ENCODE measurements at places on chromosomes 13 and 19.

DNA sequence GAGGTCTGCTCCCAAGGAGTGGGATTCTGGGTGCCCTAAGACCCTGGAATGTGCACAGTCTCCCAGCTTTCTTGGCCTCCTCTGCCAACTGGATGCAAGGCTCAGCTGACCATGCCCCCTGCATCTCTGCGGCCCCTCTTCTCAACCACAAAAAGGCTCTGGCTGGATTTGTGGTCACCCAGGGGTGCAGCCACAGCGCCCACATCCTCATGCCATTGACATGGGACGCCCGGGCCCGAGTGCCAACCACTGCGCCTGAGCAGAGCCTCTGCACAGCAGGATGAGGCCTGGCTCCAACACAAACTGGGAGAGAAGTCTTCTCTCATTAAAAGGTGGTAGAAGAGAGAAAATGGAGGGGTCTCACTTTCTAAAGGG lies 103.5 kb downstream of the FOXO1 start:
- DNase-seq, result no peak

DNA sequence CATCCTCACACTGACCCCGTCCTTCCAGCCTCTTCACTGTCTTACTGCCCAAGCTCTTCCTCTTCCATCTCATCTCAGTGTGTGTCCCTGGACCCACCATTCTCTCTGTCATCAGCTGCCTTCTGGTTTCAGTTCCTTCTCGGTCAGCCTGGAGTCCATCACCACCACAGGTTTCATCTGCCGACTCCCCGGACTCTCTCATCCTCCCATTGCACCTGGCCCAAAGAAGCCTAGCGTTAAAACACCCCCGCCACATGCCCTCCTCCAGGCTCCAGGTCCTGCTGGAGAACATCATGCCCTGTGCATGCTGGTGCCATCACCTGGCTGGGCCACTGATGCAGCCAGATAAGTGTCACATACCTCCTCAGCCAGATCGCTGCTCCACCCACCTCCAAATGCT lies 122.1 kb upstream of the GPR12 start:
- DNase-seq, result no peak

DNA sequence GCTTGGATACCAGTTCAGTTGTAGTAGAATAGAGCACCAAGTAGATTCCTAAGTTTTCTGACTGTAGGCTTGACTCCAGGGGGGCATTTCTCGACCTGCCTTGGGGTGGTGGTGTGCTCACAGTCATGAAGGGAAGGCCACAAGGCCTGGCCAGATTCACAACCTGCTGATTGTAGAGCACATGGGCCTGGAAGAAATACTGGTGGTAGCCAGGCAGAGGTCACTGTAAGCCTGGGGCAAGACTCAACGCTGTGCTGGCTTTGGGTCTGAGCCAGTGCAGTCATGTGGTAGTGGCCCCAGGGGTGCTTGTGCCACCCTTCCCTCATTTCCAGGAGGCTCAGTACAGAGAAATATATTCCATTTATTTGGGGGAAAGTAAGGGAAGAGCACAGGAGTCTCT lies 832.3 kb upstream of the SLC10A2 start:
- no peak for DNase-seq

DNA sequence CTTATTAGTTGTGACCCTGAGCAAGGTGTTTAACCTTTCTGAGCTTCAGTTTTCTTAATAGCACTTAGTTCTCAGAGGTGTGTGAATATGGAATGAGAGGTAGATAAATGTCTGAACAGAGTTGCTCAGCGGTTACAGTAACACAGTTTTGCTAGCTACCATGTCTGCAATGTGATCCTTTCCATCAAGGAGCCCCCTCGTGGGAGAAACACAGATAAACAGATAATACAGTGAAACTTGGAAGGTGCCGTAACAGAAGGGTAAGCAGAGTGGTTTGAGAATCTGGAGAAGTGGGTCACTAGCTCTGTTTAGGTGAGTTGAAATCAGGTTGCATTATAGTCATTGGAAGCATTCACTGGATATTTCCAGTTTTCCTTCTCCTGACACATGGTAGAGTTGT lies 38.9 kb downstream of the IRS2 start:
- DNase-seq, result no peak

DNA sequence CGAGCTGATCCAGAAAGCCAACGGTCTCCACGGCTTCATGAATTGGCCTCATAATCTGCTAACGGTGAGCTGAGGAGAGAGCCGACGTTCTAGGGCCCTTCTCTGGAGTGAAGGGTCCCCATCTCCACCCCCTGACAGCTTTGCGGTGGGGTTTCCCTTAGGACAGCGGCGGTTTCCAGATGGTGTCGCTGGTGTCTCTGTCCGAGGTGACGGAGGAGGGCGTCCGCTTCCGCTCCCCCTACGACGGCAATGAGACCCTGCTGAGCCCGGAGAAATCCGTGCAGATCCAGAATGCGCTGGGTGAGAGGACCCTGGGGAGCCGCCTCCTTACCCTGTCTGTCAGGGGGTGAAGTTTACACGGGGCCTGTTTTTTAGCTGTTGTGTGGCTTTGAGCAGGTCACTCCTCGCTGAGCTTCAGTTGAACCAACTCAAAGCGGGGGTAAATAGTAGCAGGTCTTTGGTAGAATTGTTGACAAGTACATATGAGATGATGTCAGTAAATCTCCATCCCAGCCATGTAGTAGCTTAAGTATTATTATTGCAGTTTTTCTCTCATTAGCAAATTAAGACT lies 801 bp downstream of the QTRT1 start:
- DNase-seq, result no peak

- DNase-seq, result no peak
Observed at GRCh38 chr19:57083711-57084110, 36.1 kb upstream of the USP29 start.

DNA sequence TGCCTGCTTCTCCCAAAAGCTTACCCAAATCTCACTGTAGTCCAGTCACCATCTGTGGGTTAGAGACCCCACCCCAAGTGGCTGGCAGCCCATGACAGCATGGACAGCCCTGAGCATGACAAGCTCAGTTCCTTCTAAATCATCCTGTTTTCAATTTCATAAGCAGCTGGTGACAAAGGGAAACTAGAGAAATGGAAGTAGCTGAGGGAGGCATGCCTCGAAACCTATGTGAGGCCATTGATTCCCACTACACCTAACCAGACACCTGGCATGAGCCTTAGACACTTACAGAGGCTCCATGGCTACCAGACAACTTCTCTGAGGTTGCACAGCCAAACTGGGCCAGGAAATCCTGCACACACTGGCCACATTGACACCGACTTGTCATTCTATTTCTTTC lies 56.2 kb downstream of the ABCC4 start:
- DNase-seq, result no peak

DNA sequence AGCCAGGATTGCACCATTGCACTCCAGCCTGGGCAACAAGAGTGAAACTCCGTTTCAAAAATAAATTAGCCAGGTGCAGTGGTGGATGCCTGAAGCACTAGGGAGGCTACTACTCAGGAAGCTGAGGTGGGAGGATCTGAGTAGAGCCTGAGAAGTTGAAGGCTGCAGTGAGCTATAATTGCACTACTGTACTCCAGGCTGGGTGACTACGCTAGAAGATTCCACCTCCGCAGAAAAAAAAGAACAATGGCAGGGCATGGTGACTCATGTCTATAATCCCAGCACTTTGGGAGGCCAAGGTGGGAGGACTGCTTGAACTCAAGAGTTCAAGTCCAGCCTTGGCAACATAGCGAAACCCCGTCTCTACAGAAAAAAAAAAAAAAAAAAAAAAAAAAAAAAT lies 20.5 kb downstream of the HAUS8 start:
- DNase-seq, result no peak

DNA sequence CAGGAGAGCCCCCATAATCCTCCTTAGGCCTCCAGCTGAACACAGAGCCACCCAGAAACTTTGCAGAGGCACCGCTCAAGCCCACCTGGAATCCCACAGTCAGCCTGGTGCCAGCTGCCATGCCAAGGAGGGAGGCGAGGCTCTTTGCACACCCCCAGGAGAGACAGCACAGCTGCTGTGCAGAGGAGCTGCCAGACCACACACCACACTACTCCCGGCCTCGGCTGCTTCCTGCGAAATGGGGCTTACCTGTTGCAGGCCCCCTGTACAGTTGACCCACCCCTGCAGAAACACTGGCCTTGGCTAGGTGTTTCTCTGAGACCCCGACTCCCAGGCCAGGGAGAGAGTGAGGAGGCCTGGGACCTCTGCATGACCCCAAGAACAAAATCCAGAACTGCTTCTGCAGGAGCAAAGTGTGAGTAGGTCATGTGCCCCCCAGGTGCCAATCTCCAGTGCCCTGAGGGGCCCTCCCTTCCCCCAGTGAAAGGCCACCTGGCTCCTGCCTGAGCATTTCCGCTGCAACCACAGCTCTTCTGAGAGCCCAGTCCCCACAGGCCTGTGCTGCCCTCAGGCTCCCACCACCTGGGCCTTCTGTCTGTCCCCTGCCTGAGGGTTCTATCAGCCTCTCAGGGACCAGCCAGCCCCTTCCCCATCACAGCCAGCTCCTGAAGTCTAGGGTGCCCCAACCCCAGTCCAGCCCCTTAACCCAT lies 580.4 kb downstream of the UQCRFS1 start:
- DNase-seq, result no peak

DNA sequence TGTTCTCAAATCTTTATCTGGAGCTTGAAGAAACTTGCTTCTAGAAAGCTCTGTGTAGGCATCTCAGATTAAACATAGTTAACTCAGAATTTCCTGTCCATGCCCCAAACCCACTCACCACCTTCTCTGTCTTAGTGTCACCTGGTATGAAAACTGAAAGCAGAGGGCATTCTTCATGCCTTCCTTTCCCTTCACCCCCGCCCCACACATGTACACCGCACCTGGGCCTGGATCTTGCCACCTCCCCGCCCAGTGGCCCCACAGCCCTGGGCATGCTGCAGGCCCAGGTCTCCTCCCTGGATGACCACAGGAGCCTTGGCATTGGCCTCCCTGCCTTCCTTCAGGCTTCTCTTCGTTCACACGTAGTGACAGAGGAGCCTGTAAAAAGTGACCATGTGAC lies 15.8 kb downstream of the CFAP97D2 start:
- no peak for DNase-seq

DNA sequence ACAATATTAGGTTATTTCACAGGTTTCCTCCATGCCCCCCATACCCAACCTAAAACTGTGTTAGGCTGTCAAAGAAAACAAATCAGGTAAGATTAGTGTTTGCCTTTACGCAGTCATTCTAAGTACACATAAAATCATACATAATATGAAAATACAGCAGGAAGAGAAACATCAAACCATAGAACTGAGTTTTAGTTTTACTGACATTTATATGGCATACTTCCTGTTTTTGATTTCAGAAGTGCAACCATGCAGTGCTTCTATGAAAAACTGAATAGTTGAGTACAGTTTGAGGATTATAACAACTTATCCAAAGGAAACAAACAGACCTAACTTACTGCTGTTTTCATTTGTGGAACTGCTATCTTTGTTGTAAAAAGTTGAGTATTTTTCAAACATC lies 91.3 kb downstream of the KCNRG start:
- no peak for DNase-seq

- no peak for DNase-seq
Observed at GRCh38 chr13:50936679-50937078, 27.1 kb downstream of the RNASEH2B start.

DNA sequence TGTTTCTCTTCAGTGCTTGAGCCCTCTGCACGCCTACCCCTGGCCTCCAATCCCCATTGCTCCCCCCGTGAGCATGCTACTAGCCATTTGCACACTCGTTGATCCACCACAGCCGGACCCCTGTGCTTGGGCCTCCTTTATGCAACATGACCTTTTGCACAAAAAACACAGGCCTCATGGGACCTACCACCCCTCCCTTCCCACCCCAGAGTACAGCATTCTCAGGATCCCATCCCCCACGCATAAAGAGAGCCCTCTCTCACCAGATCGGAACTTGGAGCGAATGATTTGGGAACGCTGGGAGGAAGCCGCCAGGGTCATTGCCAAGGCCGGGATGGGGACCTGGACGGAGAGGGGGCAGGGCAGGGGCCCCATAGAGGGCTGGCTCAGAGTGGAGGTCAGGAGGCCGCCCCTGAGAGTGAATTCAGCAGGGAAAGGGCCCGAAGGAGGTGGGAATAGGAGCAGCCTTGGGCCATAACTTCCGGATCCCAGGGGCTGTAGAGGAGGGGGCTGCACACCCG lies 754 bp downstream of the MAMSTR start:
- no peak for DNase-seq

- no peak for DNase-seq
Observed at GRCh38 chr19:19956434-19957075, 55.8 kb downstream of the ZNF93 start.

Measured in cortex of kidney (tissue), 1 donor.